ENCODE measurements at places on chromosomes 6 and 20.

DNA sequence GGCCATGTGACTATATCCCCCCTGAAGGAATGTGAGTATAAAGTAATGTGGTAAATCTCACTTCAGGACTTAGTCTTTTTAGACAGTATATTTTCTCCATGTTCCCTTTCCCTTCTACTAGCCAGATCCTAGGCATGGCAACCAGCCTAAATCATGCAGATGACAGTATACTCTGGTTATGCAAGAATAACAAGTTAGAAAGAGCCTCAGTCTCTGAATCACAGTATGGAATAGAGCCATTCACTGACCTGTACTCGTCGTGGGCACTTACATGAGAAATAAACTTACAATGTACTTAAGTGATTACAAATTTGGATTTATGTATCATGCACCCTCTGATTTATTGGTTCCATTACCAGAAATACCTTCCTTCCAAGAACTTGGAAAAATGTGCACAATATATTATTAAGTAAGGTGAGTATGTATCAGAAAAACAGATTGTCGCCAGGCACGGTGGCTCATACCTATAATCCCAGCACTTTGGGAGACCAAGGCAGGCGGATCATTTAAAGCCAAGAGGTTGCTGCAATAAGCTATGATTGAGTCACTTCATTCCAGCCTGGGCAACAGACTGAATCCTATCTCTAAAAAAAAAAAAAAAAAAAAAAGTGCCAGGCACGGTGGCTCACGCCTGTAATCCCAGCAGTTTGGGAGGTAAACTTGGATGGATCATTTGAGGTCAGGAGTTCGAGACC is 25.1 kb upstream of the FAM8A1 start:
- DNase-seq: no peak

DNA sequence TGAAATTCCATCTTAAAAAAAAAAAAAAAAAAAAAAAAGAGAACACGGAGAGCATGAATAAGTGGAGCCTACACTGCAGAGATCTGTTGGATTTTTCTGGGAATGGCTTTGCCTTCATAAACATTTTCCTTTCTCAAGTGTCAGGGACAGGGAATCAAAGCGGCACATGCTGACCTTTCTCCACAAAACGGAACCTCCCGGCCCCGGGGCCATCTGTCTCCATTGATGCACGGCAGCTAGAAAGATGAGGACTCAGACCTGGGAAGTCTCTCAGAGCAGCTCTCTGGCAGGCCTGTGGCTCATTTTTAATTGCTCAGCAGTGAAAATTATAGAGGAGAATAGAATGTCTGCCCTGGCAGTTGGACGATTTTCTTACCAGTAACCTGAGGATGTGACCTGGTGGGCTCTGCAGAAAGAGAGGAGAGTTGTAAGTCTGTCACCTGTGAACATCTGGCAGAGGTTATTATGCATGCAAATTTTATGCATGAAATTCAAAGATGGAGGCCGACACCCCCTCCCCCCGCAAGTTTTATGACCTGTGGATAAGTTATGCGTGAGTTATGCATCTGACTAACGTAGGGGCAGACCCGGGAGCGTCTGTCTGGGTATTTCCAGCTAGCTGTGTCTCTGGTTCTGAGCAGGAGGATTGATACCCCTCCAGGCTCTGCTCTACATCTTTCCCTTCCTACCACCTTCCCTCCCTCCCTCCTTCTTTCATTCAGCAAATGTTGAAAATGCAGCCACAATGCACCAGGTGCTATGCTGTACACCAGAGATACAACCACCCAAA is 352.5 kb downstream of the CDH26 start:
- no peak for DNase-seq

DNA sequence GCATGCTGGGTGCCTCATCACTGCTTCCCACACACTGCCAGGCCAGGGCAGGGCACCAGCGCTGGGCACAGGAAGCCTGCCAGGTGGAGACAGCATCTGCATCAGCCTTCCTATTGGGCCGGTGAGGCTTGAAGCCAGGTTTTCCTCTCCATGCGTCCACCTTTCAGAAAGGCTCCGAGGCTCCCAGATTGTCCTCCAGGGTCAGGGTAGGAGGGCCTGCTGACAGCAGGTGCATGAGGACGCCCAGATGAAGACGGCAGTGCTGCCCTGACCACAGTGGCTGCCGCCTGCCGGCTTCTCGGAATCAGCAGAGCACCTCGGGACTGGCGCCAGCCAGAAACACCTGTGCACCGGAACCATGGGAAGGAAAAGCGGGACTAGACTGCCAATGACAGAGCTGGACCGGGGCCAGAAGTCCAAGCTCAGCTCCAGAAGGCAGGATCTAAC is 170.5 kb upstream of the CST7 start:
- no peak for DNase-seq

DNA sequence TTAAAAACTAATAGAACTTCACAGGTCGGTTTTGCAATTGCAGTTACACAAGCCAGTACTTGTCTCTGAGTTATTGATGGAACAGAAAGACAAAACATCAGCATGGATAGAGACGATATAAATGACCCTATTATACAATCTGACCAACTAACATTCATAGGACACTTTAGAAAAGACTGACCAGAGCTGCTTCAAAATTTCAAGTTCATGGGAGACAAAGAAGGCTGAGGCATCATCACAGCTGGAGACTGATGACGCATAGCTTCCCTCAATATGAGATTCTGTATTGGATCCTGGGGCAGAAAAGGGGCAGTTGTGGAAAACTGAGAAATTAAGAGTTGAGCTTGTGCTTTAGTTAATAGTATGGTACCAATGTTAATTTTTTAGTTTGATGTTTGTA is 174.0 kb downstream of the THBS2 start:
- DNase-seq: no peak

DNA sequence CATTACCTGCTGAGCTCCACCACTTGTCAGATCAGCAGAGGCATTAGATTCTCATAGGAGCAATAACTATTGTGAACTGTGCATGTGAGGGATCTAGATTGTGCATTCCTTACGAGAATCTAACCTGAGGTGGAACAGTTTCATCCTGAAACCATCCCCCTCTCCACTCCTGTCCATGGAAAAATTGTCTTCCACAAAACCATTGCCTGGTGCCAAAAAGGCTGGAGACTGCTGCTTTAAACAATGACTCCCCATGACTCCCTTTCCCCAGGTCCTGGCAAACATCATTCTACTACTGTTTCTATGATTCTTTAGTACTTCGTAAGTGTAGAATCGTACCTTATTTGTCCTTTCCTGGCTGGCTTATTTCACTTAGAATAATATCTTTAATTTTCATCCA is 9.7 kb upstream of the DYNLRB1 start:
- no peak for DNase-seq

DNA sequence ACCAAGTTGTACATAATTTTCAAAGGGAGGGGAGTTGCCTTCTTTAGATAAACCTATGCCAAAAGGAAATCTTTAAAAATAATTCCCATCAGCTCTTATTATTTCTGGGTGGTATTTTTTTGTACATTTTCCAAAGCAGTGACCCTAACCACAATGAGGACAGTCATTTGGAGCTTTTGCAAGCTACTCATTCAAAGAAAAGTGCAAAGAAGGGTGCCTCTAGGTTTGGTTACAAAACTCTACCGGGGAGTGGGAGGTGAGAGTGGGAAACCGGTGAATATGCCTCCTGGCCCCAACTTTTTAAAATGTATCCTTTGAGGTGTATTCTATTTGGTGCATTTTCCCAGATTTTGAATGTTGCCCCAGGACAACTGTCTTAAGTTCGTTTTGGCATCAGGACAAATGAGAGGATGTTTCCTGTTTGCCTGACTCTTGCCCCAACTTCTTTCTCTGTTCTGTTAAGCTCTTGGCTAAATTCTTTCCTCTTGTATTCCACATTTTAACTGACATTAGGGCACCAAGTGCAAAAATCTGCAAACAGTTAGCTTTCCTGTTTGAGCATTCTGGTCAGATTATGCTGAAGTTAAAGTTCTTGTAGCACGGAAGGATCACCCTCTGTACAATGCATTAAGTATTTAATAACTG is 78.9 kb downstream of the SLX4IP start:
- no peak for DNase-seq

GRCh38 chr6:167153521-167153959 is 4.2 kb downstream of the GPR31 start:
- DNase-seq: no peak

DNA sequence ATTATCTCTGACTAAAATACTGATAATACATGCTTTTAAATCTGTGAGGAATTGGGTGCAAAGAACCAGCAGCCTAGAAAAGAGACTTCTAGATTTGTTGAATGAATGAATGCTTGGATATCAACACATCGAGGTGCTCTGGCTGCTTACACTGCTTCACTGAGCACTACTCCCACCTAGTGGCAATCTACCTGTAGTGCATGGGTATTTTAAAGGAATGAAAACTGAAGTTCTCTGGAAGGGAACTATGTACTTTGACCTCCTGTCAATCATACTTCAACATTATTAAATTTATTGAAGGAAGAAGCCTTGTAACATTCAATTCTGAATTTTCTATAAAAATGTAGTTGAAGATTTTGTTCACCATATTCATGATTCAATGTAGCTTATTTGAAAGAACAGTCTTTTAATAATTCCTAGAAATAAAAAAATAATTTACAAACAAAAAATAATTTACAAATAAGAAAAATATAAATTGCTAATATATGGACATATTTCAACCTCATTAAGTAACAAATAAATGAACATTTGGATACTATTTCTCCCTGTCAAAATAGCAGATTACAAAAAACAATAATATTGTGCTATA is 111.2 kb upstream of the MMS22L start:
- DNase-seq: no peak
